Activated CD4-positive, CD25-positive, alpha-beta regulatory T cell treated with anti-CD3 and anti-CD28 coated beads, Interleukin-2, amount 50 U/mL, for 16 hours (primary cell): ENCODE measurements at places on chromosomes 12 and 14.

DNA sequence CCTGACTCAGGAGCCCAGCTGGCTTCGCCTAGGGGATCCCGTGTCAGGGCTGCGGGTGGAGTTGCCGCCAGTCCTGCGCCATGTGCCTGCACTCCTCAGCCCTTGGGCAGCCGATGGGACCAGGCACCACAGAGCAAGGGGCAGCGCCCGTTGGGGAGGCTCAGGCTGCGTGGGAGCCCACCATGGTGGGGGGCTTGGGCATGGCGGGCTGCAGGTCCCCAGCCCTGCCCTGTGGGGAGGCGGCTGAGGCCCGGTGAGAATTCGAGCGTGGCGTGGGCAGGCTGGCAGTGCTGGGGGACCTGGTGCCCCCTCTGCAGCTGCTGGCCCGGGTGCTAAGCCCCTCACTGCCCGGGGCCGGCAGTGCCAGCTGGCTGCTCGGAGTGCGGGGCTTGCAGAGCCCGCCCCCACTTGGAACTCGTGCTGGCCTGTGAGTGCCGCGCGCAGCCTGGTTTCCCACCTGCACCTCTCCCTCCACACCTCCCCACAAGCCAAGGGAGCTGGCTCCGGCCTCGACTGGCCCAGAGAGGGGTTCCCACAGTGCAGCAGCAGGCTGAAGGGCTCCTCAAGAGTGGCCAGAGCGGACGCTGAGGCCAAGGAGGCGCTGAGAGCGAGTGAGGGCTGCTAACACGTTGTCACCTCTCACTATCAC is 135.1 kb upstream of the SEL1L start:
- DNase-seq, result no peak

DNA sequence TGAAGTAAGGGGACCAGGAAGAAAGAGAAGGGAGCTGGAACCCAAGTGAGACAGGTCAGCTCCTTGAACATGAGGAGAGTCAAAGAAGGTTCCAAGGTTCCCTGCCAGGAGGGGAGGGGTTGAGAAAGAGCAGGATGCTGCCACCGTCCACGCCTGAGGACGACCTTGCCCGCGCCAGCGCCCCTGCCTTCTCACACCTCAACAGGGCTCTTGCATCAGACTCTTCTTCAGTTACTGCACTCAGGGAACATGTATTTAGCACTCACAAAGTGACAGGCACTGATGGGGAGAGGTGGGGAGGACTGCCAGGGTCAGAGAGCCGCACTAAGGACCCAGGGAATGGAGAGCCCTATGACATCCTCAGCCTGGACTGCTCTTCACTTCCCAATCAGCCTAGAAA is 102.1 kb upstream of the NUDT4 start:
- DNase-seq, result no peak

DNA sequence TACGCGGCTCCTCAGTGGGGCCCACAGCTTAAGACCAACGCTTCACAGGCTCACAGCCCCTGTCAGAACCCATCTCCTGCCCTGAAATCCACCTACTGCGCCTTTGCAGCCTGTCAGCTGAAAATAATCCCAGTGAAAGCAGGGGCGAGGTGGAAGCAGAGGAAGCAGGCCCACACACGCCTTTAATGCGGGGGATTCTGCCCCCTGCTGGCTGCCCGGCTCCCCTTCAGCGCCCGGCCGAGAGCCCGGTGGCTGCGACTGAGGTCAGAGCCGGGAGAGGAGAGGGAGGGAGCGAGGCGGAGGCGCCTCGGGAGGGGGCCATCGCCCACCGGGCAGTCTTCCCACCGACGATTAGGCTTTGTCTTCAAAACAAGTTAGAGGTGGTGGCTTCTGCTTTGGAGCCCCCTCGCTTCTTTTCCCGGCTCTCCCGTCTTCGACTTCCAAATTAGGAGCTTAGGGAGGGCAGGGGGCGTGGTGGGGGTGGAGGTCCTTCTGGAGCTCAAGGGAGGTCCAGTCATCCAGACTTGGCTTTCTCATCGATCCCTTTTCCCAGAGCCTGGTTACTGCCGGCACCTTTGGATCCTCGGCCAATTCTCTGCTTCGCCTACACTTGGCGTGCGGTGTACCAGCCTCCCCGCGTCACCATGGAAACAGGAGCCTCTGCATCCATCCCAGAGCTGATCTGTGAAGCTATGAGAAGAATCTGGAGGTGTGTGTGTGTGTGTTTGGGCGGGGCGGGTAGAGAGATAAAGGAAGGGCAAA is 25.2 kb upstream of the RND1 start:
- peak; percentile 30 for DNase-seq

- no peak for DNase-seq
Measured at GRCh38 chr14:85599939-85600338, 70.0 kb downstream of the FLRT2 start.

- no peak for DNase-seq
Measured at GRCh38 chr12:100490056-100490455, 16.4 kb downstream of the NR1H4 start.

DNA sequence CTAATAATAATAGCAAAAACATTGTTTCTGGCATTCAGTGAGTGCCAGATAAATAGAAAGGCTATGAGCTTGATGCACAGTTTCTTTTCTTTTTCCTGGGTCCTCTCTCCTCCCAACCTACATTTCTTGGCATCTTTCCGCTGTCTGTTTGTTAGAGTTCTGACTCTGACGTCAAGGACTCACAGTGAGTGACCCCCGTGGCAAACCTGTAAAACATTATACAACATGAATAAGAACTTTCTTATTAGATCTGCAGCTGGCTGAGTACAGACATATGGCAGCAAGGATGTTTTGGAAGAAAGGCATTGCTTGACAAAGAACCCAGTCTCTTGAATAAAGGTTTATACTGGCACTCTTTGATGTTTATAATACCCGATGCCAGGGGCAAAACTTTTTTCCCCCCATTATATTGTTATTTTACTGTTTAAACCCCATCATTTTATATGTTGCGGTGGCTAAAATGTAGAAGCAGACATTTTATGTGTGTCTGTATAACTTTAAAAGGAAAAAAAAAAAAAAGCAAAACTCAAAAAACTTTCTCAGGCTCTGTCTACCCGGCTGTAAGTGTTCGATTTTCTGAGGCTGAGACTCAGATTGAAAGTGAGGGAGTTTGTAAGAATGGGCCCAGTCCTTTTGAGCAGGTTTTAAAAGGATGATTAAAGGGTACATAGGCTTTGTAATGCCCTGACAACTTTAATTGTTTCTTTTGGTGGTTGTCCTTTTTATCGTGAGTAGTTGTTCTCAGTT is 159.3 kb downstream of the PDE3A start:
- no peak for DNase-seq

GRCh38 chr12:119207063-119207560 is 28.4 kb downstream of the HSPB8 start:
- no peak for DNase-seq
